DMS79 treated with DMSO at 0.1 percent for 48 hours (cell line): ENCODE measurements at places on chromosomes 1 and 21.

GRCh38 chr1:67583462-67583950 lies 101.5 kb upstream of the GADD45A start:
- DNase-seq: no peak

GRCh38 chr1:7251454-7251800 lies 466.2 kb downstream of the CAMTA1 start:
- DNase-seq: no peak

DNA sequence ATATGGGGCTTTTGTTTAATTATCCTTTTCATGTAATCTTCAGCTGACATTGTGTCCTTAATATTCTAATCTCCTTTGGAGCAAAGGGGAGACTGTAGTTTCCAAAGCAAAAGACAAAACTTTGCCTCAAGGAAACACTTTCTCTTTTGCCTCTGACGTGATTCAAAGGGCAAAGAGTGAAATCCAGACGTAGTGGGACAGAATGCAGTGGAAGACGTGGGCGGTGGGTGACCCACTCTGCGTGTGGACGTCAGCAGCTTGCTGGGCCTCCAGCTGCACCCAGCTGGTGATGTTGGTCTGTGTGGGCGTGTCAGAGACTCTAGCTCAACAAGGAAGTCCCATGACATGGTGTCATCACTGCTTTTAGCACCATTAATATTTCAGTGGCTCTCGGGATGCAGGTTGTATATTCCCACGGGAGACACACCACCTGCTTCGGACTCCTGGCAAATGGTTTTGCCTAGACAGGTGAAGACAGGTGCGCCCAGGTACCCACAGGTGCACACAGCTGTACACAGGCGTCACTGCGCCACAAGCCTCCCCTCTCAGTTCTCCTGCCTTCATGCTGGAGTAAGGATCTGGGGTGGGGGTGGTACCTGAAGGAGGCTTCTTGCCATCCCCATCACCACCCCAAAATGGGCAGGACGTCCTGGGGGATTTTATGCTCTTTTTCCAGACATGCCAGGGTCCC lies 292.1 kb upstream of the VAMP3 start:
- peak; percentile 55 for DNase-seq

DNA sequence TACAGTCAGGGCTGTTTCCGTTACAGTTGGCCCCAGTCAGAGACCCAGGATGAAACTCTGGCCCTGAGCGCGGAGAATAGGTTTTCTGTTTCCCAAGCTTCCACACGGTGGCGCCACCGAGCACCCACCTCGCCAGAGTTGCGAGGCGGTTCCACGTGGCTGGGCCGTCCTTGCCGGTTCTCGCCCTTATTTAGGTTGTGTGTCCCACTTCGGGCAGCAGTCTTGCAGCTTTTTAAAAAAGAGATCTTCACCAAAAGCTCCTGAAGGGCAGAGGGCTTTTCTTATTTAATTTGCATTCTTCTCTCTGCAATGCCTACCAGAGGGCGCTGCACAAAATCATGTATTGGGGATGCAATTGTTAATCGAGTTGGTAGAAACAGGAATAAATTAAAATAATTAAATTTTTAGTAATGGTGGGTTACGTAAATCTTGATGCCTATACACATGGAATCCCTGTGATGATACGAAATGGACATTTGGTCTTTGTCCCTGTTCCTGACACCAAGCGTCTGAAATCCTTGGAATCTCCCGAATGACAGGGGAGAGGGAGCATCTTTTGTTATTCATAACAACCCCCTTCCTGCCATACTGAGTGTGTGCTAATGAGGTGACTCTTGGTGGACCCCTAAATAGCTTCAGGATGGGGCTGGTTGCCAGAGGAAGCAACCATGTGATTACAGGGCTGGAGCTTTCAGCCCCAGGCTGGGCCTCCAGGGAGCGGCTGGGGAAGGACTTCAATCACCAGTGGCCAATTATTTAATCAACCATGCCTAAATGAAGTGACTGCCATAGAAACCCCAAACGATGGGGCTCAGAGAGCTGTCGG lies 5.6 kb upstream of the S100A7 start:
- DNase-seq: no peak

DNA sequence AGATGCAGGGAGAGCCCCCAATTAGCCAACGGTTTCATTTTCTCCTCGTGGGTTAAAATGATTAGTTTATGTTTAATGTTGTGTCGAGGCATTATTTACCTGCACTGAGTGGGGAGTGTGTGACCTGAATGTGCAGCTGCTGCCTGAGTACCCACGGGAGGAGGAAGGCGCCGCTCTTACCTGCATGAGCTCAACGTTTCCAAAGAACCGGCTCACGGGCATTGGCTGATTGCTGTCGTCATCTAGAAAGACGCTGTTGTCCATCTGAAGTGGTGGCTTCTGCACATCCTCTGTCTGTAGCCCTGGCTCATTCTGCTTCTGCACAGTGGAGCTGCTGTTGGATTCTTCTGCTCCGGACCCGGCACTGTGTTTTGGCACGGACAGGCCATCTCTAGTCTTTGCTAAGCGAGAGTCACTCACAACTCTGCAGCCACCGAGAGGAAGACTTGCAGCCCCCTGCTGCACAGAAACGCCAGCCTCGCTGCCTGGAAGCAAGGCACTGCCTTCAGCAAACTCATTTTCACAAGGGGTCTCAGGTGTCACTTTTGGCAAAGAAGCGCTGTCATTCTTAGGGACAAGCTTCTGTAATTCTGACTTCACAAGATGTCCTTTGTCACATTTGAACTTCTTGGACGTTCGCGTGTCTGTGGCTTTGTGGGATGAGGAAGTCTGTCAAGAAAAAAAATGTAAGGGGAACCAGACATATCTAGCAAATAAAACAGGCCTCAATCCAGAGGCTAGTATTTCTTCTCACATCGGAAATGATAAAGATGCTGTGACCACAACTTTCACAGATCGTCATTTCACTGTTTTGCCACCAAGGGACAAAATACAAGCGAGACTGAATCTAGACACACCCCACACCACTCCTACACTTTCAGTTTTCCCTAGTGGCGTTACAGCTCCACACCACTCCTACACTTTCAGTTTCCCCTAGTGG lies 9.4 kb downstream of the C1orf174 start:
- peak; percentile 13 for DNase-seq

- DNase-seq: no peak
Observed at GRCh38 chr1:66286307-66286706, 247.6 kb upstream of the SGIP1 start.

GRCh38 chr1:33430692-33431593 lies at the start of gene PHC2:
TSS of gene PHC2 (minus strand) at chr1:33431095. CDS start at chr1:33375539, 55,556 bp downstream.
- peak; percentile 97 for DNase-seq

DNA sequence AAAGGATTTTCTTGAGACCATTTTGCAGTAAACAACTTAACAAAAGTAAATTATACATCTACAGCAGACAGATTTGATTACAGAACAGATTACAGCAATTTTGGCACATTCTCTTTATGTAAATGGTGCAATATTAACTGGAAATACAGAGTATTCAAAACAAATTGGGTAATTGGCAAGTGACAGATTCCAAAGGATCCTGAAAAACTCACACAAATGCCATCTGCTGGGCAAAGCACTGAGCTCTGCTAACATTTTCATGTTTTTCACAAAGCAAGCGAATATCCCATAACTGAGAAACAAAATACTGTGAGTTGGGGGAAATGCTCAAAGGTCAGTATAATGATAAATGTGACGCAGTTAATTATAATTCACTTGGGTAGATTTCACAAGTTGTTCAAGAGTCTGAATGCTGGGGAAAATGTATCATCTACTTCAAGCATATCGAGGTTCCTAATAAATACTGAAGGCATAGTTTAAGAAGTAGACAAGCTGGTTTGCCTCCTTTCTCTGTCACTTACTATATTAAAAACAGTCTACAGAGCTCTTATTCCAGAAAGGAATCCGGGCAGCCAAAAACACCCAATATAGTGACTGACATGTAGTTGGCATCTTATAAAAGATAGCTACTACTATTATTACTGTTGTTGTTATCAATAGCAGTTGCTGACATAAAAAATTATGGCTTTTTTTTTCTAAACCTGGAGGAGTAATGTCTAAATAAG lies 75.8 kb upstream of the SDC3 start:
- no peak for DNase-seq

DNA sequence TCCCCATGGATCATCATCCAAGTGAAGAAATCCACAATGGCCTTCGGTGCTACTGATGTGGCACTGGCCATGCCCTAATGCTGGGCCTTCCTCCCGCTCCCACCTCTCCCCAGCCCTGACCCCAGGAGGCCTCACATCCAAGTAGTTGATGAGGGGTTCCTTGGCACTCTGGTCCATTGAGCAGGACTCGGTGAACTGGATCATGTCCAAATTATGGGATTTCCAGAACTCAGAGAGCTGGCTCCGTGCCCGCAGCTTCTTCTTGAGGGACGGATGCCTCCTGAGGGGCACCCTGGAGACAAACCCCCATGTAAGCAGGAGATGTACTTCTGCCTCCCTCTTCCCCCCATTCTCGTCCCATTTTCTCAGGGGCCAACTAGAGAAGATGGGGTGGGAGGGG lies 929 bp downstream of the CTSE start:
- DNase-seq: no peak

DNA sequence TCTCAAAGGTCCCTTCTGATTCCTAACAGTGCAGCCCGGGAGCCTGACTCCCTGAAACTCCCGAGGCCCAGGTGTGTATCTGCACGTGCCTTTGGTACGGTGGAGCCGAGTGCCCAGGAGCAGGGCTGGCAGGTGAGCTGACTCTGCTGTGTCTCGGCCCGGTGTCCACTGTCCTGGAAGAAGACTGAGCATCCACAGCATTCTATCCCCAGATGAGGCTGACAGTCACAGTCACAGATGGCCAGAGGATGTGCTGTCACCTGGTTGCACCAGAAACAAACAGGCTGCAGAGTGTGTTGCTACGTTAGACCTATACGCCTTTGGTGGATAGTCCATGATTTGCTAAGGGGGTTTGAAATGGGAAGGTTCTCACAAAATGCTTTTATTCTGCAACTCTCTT lies 9.8 kb downstream of the ETV3L start:
- DNase-seq: no peak

DNA sequence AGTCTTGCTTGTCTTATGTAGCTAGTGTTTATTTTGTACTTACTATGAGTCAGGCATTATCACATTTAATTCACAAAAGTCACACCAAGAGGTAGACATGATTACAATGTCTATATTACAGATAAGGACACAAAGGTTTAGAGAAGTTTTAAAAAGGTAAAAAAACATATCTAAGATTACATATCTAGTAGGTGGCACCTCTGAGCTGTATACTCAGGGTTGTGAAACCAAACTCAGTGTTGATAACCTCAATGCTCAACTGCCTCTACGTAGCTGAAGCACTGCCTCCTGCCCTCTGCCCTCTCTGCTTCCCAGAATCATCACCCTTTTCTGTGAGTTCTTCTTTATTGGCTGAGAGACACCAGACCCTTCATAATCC lies 431.3 kb downstream of the DISC1 start:
- DNase-seq: no peak

DNA sequence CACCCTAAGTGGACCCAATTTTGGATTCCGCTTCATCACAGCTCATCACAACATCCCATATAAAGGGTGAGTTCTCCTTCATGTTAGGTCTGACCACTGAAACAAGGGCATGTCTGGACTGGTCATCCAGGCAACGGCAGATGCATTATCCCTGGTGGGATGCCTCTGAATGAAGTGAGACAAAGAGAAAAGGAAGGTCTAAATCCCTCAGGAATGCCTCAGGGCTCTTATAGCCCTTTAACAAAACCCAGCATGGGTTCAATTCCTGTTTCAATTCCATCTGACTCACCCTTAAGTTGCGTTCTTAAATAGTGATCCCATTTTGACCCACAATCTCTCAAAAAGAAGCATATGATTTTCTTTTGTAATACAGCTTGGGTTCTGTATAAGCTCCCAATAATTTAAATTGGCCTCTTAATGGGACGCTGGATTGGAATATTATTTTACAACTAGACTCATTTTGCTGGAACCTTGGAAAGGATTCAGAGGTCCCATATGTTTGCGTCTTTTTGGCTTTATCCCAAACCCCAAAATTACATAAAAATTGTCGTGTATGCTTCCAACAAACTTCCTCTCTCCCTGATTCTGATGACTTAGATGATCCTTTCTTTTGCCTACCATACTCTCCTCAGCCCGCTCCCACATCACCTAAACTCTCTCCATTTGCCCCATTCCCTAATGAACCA lies 287.4 kb upstream of the ZP4 start:
- no peak for DNase-seq

- no peak for DNase-seq
Observed at GRCh38 chr1:203038217-203038741, 12.0 kb downstream of the PPFIA4 start.

GRCh38 chr21:42400525-42400924 lies 3.2 kb upstream of the UBASH3A start:
- DNase-seq: no peak

DNA sequence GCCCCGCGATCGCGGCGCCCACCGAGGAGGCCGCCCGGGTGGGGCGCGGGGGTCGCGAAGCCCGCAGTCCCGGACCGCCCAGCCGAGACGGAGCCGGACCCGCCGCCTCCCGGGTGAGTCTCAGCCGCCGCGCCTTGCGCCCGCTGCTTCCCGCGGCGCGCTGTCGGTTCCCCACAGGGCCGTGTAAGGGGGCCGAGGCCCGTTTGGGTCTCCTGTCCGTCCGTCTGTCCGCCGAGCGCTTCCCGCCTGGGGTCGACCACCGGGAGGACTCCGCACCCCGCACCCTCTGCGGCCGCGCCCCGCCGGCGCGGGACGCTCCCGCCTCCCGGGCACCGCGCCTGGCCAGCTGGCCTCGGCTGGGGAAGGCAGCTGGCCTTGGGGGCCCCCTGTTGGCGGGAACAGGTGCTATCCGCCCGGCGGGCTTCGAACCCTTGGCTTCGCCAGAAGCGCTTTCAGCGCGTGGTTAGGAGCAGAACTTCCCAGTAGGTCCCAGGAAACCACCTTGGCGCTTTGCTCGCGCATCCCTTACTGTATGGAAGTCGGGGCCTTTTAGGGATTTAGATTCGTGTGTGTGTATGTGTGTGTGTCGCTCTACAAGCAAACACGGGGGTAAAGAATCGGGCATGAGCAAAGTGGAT lies 414 bp downstream of the TMEM51 start:
- peak; percentile 35 for DNase-seq

DNA sequence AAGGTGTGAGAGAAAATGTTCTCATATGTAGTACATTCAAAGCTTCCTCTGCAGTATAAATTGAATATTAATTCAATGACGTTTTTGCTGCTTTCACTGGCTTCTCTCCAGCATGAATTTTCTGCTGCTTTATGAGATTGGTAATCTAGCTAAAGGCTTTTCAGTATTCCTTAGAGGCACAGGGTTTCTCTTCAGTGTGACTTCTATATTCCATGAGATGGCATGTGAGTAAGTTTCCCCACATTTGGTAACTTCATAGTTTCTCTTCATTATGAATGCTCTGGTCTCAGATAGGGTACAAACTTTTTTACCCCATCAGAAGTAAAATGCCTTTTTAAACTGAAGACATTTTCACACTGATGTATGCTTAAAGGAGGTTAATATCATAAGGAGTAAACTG lies 10.4 kb upstream of the KLF18 start:
- DNase-seq: no peak

DNA sequence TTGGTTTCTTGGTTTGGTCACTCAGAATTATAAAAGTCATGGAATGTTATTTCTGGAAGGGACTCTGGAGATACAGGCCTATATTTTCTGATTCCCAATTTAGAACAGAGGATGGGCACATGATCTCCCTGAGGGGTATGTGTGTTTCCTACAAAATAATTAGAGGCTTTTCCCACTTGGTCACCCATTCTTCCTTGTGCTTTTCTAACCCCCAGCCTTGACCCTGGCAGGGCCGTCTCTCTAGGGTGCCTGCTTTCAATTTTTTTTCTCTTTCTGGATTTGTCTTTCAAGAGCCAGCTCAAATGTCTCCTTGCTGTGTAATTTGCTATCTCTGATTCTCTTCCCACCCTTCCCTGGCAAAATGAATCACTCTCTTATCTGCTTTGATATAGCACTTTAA lies 131.9 kb downstream of the HLX start:
- DNase-seq: no peak

- DNase-seq: no peak
Observed at GRCh38 chr1:42433369-42433768, 22.5 kb downstream of the ZMYND12 start.
